Fibroblast of villous mesenchyme (primary cell): ENCODE measurements at places on chromosomes 1 and 21. TPM values are rescaled to one million over a fixed set of nuclear protein-coding genes. Genes with fewer than 3 reads are reported as not detected.
A peak's percentile ranks its signal among the peaks of the same experiment; 100 is the strongest.

GRCh38 chr21:44916965-44917364 is 3.7 kb downstream of the ITGB2 start:
- DNase-seq: no peak

PAFAH2 gene
- total RNA-seq: 7.7 and 11.2 TPM in 2 replicates

DNA sequence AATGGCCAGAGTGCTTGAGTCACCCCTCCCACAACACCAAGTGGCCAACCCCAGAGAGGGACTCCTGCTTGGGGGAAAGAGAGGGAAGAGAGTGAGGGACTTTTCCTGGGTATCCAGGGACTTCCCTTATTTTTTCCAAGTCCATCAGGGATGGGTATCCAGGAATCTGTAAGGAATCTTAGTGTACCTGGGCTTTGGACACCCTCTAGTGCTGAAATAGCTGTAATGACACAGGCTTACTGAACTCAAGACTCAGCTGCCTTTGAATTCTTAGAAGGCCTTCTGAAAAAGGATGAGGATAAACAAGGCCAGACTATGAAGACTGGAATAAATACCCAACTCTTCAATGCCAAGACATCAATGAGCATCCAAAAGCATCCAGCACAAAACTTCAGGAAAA is 12.0 kb downstream of the TSHB start:
- peak; percentile 23 for DNase-seq

- no peak for DNase-seq
Observed at GRCh38 chr1:106366627-106367319, 689.7 kb upstream of the PRMT6 start.

DNA sequence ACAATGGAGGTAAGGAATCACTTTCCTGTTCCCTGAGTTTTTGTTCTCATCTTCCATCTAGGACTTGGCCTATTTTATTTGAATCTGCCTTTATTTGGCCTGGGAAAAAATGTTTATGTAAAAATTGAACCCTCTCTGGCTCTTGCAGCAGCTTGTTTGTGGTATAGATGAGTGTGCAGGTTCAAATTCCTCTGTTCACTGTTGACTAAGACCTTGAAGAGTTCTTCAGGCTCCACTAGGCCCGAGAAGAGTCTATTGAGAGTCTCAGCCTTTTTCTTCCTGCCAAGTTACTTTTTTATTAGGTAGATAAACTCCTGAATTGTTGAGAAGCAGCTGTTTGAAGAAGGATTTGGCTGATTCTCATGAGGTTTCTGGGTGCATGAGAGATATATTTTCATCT is 248.8 kb upstream of the ADGRL2 start:
- no peak for DNase-seq

TM2D1 gene
- total RNA-seq: 50.3 and 69.1 TPM in 2 replicates

GRCh38 chr1:169368406-169368769 is 393 bp downstream of the BLZF1 start:
- no peak for DNase-seq

MROH9 gene
- under 0.01 TPM in 2 replicates for total RNA-seq

- no peak for DNase-seq
Observed at GRCh38 chr1:207807326-207807689, 55.5 kb downstream of the CD46 start.

DNA sequence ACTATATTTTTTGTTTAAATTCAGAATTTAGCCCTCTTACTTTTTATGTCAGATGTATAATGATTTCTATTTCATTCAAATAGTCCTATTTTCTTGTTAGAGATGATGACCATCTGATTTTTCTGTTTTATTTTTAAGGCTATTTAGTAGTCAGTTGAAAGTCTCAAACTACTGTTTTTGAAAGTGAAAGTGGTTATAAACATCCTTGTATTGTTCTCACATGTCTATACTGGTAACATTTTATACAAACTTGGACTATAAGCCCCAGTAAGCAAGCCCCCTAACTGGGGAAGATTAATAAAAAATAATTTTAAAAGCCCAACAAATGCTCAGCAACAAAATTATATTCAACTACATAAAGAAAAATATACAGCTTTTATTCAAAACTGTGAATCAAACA is 271.3 kb upstream of the RGS18 start:
- DNase-seq: no peak

DNA sequence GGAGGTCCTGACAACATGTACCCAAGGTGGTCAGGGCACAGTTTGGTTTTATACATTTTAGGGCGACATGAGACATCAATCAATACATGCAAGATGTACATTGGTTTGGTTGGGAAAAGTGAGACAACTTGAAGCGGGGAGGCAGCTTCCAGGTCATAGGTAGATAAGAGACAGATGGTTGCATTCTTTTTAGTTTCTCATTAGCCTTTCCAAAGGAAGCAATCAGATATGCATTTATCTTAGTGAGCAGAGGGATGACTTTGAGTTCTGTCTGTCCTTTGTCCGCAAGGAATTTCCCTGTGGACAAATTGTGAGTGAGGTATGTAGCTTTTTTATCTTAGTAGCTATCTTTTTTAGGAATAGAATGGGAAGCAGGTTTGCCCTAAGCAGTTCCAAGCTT is 10.5 kb upstream of the RBM15 start:
- no peak for DNase-seq

GRCh38 chr1:95308276-95309030 is 74.4 kb downstream of the RWDD3 start:
- no peak for DNase-seq

C1orf185 gene
- total RNA-seq: under 0.01 TPM in 1 of 2 replicates, not detected in the other

DNA sequence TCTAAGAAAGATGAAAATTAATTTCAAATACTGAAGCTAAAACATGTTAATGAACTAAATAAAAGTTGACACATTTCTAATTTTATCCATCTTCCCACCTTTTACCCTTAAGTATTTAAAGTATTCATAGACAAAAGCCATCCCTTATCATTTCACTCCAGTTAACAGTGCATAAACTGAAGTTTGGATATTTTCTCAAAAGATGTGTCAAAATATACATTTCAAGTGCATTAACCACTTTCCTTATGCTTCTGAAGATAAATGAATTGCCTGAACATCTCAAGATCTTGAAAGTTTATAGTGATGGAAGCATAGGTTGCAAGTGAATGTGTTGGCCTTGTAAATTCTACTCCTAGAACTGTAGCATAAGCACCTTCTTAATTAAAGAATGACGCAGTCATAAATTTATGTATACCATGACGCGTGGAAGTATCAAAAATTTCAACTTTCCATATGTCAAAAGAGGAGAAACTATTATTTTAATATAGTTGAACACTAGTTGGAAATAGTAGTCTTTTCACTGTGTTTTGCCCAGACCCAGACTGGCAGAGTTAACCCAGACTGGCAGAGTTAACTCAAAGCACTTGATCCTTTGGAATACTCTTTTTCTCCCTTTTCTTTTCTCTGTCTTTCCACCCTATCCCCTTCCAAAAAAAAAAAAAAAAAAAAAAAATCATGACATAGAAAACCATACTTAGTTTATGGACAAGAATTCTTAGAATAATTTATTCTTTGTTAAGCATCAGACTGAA is 282.6 kb upstream of the C1orf105 start:
- no peak for DNase-seq

DNA sequence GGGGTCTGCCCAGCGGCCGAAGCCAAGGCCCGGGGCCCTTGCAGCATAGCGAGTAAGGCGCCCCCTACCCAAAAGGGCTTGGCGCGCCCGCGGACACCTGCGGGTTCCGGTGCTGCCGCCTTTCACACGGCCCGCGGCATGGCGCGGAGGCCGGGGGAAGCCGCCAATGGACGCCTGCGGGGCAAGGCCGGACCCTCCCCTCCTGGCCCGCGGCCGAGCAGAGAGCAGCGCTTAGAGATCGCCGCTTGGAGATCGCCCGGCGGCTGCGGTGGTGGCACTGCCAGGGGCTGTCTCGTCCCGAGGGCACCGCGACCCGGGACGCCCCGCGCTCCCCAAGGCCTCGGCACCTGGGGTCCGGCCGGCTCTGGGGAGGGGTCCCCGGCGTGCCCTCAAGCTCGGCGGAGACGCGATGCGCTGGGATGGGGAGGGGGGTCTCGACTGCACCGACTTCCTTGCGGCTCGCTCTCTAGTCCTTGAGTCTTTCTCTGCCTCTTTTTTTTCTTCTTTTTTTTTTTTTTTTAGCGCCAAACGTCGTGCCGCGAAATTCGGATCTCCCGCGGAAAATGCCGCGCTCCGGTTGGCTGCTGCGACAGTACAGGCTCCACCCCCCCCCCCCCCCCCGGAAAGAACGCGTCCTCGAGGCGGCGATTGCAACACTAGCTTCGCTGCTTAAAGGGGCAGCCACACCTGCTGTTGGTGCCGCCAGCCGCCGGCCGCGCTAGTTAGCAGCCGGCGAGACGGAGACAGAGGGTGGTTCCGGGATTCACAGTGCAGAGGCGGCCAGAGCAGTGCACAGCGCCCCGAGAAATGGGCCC is at the start of gene E2F2:
Gene E2F2 (minus strand): TSS at position 487 of the 815 bp plus-strand sequence. CDS start 440 bp downstream, at position 47.
- DNase-seq: peak; percentile 91

CLCA4 gene
- total RNA-seq: not detected in 2 replicates

GRCh38 chr1:2455757-2456156 is 20.3 kb upstream of the PLCH2 start:
- DNase-seq: no peak

DNA sequence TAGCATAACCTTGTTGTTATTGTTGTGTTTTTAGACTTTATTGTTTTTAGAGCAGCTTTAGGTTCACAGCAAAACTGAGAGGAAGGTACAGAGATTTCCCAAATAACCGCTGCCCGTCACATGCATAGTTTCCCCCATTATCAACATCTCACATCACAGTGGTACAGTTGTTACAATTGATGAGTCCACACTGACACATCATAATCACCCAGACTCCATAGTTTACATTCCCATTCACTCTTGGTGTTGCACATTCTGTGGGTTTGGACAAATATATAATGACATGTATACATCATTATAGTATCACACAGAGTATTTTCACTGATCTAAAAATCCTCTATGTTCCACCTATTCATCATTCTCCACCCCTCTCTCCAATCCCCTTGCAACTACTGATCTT is 25.9 kb upstream of the TOR3A start:
- no peak for DNase-seq

IVL gene
- total RNA-seq: not detected in 2 replicates

DNA sequence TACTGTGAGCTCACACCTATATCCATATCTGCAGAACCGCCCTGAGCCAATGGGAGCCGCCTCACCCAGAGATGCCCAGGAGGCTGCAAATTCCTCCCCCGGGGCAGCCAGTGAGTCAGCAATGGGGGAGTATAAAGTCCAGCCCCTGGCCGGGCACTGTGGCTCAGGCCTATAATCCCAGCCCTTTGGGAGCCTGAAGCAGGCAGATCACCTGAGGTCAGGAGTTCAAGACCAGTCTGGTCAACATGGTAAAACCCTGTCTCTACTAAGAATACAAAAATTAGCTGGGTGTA is 5.0 kb upstream of the CLCNKB start:
- DNase-seq: no peak

PFKFB2 gene
- 6.9 and 8.7 TPM in 2 replicates for total RNA-seq

DNA sequence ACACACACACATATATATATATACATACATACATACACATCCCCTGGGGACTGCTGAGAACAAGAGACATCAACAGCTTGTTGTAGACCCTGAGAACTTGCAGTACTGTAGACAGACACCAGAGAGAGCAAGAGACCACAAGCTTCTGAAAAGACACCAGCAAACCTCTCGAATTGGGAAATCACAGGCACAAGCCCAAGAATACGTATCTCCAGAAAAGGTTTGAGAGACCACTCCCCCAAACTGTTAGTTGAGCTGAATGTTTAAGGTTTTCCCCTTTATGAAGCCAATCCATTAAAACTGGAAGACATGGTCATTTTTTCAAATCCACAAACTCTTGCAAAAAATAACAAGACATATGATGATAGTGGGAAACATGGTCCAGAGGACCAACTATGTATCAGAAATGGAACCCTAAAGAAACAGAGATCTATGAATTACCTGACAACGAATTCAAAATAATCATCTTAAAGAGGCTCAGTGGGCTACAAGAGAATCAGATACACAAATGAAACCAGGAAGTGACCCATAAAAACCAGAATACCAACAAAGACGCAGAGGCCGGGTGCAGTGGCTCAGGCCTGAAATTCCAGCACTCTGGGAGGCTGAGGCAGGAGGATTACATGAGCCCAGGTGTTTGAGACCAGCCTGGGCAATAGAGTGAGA is 45.1 kb downstream of the SLC2A1 start:
- DNase-seq: peak; percentile 88

DHRS3 gene
- total RNA-seq: 84.1 and 137 TPM in 2 replicates

DNA sequence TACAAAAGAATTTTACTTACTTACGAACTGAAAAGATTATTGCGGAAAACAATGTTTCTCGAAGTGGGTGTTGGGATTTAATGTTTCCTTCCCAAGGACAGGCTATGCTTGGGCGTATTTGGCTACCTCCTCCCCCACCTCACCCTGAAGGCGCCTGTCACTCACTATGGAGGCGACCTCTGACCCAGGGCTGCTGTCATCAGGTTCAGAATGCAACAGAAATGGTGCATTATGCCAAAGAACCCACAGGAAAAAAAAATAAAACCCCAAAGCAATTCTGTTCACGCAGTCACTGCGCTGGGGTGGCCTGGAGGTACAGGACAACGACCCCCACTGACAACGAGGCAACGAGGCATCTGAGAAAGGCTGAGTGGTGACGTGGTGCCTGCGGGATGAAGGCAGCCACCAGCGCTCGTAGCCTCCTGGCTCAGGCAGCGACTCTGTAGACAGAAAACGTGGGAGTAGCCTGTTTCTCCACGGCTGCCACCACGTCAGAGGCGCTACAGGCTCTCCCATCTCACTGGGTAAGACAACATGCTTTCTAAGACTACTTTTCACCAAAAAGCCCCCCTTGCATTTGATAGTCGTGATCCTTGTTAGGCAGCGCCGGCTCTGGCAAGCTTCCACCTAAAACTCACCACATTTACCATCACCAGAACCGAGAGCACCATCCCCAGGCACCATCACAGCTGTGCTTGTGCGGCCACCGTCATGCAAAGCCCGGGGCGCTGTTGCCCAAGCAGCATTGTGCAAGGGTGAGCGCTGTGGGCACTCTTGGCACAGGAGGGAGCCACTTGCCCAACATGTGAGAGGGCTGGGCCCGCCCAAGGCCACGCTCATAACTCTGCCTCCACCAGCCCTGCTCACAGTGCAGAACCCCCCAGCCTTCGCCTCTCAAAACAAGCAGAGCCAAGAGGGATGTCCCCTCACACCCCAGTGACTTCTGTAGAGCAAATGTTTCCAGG is 14.3 kb downstream of the NADK start:
- peak; percentile 68 for DNase-seq

- no peak for DNase-seq
Observed at GRCh38 chr1:23720256-23720995, 22.8 kb upstream of the ELOA start.

DNA sequence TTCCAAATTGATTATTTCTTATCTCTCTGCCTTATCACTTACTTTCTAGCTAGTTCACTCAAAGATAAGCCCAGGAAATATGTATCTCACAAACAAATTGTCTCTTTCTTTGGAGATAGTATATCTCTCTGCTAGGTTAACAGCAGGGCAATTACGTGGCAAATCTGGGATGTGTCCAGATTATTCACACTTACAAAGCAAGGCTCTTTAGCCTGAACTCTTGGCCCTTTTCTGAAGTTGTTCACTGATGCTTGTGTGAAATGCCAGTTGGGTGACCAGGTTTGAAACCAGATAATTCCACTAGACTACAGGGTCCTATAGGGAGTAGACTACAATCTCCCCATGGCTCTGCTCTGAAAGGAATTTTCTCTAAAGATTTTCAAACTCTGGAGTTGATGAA is 30.8 kb upstream of the FAM78B start:
- no peak for DNase-seq

GRCh38 chr1:44950434-44950833 is 36.0 kb downstream of the EIF2B3 start:
- no peak for DNase-seq

GRCh38 chr1:3134381-3135072 is 65.5 kb downstream of the PRDM16 start:
- no peak for DNase-seq

GRCh38 chr1:30748699-30749401 is 8.7 kb downstream of the LAPTM5 start:
- DNase-seq: no peak
